IMR-90 (cell line): ENCODE measurements at places on chromosomes 5 and 9. TPM values are rescaled to one million over a fixed set of nuclear protein-coding genes. Genes with fewer than 3 reads are reported as not detected.

The PTGES gene
- polyA plus RNA-seq: 6.3 TPM in 2 replicates

- no peak for DNase-seq
Measured at GRCh38 chr5:170341545-170341944, 44.0 kb upstream of the LCP2 start.

DNA sequence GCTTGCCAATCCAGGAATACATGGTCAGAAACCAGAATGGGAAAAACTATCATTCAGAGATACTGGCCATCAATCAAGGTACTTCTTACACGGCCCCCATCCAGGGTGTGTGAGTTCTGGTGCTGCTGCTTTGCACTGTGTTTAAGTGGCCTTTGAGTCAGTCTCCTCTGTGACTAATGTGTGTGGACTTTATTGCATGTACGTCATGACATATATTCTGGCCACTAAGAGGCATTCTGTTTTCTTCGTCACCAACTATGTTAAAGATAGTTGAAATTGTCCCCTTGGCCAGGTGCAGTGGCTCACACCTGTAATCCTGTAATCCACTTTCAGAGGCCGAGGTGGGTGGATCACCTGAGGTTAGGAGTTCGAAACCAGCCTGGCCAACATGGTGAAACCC is 8.5 kb downstream of the EXOSC3 start:
- peak; percentile 80 for DNase-seq

- DNase-seq: no peak
Measured at GRCh38 chr5:124054564-124054963, 542.6 kb downstream of the CSNK1G3 start.

DNA sequence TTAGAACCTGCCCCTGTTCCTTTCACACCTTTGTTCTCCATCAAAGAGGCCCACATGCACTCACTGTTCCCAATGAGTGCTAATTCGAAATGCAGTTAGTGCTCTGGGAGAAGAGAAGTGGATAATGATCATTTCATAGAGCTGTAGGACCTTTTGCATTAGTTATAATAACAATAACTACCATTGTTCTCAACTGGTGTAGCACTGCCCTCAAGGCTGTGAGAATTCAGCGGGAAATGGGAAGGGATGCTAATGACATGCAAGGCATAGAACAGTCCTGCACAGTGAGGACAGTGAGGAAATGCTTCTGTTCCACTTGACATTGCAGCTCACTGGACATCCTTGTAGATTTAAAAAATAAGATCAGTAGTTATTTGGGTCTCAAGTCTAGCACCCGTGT is 187.4 kb downstream of the FBXL7 start:
- no peak for DNase-seq

DNA sequence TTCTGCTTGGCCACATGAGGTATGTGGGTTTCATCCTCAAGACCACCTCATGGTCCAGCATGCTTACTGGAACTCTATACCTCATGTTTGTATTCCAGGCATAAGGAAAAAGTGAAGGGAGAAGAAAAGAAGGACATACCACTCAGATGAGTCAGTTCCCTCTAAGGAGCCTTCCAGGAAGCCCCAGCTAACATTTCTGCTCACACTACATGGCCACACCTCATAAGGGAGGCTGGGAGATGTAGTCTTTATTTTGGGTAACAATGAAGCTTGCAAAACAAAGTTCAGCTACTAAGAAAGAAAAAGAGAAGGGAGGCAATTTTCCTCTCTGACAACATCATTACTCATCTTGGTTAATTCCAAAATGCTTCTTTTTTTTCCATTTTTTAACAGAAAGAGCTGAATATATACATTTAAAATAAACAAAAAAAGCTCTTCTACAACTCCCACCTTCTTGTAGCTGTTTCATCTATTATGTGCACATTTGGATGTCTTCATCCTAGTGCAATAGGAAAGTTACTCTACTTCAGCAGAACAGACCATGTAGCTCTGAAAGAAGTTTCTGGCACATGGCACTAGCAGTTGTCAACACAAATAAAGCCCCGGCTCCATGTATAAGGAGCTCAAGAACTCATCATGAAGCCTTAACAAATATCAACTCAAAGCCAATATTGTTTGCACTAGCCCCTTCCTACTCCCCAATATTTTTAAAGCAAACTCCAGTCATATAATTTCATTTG is 123.6 kb upstream of the CCDC112 start:
- peak; percentile 95 for DNase-seq

- DNase-seq: no peak
Measured at GRCh38 chr5:10715605-10716290, 45.3 kb downstream of the DAP start.

GRCh38 chr9:88990041-88990728 is 1.1 kb upstream of the S1PR3 start:
- DNase-seq: no peak

DNA sequence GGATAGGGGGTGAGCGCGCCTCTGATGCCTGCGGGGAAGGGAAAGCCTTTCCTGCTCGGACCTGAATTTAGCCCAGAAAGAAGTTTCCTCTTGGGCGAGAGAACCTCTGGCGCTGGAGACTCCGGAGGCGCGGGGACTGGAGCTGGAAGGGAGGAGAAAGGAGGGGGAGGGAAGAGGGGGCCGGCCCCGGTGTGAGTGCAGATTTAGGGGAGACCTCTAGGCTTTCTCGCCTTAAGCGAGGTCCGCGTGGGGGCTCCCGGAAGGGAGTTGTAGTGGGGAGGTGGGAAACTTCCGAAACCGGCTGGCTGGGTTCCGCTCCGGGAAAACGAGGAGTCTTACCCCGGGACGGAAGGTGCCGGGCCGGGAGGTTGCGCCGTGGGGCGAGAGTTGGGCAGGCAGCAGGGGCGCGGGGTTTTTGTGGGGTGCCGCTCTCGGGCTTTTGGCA is 1.3 kb downstream of the PCSK5 start:
- no peak for DNase-seq

DNA sequence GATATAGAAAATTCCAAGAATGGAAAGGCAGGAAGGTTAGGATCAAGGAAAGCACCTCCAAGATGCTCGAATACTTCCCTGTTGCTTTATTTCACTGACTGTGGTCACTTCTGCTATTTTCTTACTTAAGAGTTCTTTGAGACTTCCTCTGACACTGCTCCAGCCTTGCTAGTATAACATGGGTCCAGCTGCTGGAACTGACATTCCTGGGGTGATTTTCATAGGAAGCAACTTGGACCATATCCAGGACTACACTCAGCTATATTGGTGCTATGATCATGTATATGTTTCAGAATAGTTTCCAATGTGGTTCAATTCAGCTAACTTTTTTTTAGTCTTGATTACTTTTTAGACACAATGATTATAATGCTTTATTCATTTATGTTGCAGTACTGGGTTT is 81.6 kb upstream of the CKMT2 start:
- DNase-seq: peak; percentile 92

GRCh38 chr9:115400796-115401195 is 282.8 kb upstream of the TNC start:
- DNase-seq: peak; percentile 74

DNA sequence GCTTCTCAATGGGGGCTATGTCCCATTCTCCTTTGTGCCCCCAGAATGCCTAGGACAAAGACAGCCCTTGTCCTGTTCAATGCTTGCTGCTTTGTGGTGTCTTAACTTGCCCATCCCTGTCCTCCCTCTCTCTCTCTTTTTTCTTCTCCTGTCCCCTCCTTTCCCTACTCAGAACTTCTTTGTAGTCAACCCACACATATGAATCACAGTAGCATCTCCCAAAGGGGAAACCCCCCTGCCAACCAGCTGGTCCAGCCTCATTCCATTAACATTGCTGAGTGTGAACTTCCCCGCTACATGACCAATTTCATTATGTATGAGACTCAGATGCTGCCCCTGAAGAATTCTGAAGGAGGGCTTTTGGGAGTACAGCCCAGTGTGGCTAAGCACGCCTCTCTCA is 408.3 kb downstream of the ENC1 start:
- DNase-seq: peak; percentile 92

GRCh38 chr9:128033609-128034008 is 33.5 kb downstream of the NAIF1 start:
- DNase-seq: no peak

- DNase-seq: no peak
Measured at GRCh38 chr5:139861021-139861888, 65.6 kb downstream of the PSD2 start.
